ENCODE measurements at places on chromosomes 7 and 10.

DNA sequence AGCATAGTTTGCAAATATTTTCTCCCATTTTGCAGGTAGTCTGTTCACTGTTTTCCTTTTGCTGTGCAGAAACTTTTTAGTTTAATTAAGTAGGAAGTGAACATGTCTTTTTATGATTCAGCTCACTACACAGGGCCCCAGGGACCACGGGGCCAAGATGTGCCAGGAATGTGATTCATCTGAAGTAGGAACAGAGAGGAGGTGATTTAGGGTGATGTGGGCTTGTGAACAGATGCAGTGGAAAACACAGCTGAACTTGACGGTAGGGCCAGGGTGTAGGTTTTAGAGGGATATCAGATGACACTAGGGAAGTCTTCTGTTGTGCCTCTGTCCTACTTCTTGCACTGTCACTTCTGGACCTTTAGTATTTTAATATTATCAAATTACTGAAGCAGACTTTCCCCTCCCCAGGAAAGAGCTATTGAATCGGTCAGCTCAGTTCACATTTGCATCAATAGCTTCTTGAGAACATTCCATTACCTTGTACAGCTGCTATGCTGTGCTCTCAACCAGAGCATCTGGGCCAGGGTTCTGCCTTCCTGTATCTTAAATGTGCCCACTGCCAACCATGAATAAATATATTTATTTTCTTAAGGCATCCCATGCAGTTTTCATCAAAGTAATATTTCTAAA, 96.9 kb downstream of the OSBPL3 start:
- DNase-seq: no peak

DNA sequence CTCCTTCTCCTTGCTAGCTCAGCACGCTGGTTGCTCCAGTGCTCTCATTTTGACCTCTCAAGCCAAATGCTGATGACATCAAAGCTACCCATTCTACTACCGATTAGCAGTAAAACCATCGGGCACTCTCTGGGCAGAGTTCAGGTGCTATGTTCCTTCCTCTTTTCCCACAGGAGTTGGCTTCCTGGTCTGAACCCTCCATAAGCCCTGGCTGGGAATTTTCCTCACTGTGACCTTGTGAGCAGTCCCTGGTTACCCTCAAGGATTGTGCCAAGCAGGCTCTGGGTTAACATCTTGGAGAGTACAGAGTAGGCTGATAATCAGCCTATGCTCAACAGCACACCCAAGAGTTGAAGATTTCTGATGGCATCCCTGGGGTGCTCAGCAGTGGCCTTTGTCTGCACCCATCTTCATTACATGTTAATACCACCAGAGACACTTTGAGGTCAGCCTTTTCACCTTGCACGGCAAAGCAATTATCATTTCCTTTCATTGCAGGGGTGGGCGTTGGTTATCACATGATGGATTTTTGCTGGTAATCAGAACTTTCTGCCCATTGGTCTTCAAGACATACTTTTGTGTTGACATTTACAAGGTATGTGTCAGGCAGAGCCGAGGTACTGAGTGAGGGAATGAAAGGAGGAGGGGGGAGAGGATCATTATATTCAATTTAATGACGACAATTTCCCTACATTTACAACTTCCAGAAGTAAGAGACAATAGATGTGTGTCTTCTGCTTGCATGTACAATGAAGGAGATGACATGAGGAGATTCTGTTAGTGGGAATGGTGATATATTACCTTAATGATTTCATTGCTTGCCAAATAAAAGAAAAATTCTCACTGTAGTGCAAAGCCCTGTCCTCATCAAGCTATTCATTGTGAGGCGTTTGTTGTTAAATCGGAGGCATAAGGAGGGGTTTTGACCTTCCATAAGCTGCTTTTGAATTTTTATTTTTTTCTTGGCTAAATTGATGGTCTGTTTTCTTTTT, 452.0 kb downstream of the LRMDA start:
- no peak for DNase-seq

DNA sequence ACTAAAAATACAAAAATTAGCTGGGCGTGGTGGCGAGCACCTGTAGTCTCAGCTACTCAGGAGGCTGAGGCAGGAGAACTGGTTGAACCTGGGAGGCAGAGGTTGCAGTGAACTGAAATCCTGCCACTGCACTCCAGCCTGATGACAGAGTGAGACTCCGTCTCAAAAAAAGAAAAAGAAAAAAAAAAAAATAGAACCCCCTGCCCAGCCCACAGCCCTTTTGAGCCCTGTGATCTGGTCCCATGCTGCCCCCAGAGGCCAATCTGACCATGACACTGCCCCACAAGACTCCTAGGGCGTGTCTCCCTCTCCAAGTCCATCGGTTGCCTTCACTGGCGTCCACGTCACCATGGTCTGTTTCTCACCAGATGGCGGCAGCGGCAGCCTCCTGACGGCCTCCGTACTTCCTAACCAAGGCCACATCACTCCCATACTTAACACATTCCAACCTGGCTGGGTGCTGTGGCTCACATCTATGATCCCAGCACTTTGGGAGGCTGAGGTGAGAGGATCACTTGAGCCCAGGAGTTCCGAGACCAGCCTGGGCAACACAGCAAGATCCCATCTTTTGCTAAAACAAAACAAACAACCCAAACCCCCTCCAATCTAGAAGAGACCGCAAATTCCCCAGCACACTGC, 18.0 kb downstream of the STX1A start:
- DNase-seq: no peak

DNA sequence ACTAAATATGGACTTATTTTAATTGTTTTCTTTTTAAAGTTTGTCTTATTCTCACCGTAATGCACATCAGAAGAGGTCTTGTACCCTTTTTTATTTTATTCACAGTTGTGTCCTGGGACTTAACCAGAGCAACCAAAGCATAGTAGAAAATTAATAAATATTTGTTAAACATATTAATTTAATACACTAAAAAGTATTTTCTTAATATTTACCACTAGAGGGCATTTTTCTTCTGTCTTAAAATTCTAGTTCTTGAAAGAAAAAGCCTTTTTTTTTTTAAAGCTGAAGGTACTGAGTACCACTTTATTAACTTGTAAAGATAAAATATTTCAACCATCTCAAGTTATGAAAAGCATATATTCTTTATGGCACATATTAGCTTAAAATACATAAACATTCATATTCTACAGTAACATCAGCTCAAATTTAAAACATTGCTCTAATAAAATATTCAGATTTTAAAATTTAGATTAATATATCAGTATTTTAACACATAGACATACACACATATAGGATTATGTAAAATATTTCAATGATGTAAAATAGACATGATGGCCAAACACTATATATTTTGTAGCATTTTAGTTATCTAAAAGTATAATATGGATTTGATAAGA, 260.4 kb downstream of the SEMA3A start:
- DNase-seq: no peak

DNA sequence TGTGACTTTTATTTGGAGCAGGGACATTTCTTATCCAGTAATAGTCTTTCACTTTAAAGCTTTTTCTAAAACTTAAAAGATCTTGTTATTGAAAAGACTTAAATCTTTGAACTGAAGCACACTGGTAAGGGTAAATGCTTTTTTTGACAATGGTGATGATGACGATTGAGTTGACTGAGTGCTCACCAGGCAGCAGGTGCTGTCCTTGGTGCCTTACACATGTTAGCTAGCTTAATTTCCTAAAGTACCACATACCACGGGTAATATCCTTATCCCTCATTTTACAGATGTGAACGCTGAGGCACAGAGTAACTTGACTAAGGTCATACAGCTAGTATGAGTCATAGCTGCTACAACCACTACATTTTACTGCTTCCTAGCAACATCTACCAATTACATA, 200.0 kb downstream of the XPNPEP1 start:
- DNase-seq: no peak

- no peak for DNase-seq
These were observed 6.3 kb upstream of the EMX2 start for GRCh38 chr10:117536072-117536865.

DNA sequence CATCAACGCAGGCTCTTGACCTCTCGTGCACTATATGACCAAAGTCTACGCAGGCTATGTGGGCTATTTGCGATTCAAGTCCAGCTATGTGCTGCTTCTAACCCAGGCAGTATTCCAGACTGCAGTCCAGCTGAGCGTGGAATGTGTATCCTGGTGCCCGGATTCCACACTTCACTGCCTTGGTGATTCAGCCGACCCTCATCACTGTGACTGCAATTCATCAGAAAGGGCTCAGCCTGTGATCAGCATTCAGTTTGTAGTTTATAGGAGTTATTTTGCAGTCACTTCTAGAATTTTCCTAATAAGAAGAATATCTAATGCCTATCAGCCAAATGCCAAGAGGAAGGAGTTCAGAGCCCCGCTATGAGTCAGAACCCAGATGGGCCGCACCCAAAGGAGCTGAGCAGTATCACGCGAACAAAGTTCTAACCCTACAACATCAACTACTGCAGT, 119.8 kb upstream of the LANCL2 start:
- no peak for DNase-seq

- no peak for DNase-seq
These were observed 34.2 kb downstream of the IL2RA start for GRCh38 chr10:6027929-6028328.

DNA sequence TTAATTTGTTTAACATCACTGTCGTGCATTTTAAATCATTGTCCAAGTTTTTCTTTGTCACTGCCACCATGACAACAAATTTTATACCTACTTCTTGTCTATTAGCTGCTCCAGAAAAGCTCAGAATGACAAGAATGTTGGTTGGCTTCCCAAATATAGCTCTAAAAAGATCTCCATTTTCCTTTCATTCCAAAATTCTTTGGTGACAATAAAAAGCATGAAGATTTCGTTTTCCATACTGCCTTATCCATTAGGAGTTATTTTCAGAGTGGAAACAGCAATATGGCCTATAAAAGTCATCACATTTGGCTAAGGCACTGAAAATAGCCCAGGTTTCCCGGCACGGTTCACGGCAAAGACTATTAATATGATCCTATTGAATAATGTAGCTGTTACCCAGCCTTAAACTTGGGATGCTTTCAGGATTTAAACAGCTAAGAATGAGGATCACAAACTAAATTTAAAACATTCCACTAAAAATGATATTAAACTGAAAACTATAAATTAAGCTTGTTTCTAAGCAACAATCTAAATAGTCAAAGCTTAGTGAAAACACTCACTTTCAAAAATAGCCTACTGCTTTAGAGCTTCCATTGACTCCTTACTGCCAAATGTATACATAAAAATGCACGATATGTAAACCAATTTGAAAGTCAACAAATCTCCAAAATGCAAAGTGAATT, 2.7 kb downstream of the CTTNBP2 start:
- DNase-seq: no peak

- no peak for DNase-seq
These were observed 180.7 kb upstream of the KLF14 start for GRCh38 chr7:130914554-130915294.

- no peak for DNase-seq
These were observed 10.1 kb downstream of the OTUD1 start for GRCh38 chr10:23448802-23449570.

- no peak for DNase-seq
These were observed 3.9 kb downstream of the PIK3AP1 start for GRCh38 chr10:96716390-96716789.

DNA sequence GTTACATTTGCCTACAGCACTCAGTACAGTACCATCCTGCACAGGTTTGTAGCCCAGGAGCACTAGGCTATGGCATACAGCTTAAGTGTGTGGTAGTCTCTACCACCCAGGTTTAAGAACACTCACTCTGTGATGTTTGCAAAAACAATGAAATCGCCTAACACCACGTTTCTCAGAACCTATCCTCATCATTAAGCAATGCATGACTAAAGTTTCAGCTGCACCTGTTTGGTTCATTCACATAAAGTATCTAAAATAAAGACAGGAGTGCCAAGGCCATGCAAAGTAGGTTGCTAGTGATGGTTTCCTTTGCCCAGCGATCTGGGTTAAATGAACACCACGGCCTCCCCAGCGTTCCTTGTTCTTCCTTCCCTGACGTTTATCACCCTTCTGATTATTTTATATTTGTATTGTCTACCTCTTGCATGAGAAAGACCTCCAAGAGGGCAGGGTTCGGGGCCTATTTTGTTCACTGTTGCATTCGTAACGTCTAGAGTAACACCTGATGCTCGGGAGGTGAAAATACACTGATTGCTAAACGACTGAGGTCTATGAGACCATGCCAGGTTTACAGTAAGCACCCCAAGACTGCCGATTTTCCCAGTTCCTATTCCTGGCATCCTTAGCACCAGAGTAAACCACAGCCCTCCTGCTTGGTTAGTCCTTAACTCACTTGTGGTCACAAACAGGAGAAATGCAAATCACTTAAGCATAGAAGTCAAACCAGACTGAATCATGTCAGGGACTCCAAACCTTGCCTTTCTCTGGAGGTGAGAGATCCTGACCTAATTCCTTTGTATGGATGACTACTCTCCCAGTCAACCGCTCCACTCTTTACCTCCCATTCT, 204.1 kb upstream of the NFE2L3 start:
- no peak for DNase-seq

DNA sequence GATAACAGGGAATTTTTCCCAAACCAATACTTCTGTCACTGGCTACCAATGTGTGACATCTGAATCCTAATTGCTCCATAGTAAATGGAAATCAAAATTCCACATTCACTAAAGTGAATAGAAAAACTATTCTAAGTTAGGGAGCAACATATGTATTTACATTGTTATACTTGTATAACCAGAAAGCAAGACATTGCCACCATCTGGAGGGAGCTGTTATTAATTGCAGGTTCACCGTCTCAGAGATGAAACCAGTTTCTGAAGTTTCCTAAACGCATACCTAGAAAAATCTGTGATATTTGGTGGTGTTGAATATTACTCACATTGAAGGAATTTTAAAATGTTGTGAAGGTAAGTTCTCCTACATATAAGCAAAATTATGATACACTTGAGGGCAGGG, 390.1 kb downstream of the NXPH1 start:
- no peak for DNase-seq

- DNase-seq: no peak
These were observed 37.6 kb downstream of the WBP1L start for GRCh38 chr10:102781090-102781920.

GRCh38 chr7:47405286-47405904, 176.5 kb downstream of the TNS3 start:
- no peak for DNase-seq

DNA sequence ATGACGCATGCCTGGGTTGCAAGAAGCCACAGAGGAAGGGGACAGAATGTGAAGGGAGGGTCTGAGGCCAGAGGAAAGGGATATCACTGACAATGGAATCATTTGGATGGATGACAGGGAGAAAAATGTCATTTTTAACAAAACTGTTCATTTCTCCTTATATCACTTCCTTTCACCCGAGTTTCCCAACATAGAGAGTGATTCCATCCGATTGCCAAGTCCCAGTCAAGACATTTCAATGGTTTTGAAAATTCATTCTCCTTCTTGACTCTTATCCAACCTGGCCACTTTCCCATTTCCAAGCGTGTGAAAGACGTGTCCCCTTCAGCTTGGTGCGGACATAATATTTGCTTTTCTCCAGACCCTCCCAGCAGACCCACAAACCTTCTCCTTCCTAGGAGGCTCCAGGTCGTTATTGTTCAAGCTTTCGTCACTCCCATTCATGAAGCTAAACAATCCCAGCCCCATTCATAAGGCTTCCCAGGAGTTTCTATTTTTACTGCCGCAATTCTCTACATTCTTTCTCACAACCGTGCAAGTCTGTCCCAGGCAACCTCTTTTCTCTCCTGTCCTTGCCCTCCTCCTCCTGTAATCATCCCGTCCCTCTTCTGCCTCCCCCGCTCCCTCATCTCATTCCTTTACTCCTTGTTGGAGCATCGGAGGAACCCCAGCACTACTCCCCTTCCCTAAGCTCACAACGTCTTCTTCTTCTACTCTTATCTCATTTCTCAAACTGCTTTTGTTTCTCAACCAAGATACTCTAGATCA, 301.3 kb upstream of the KLF6 start:
- DNase-seq: no peak

- no peak for DNase-seq
These were observed 115.9 kb upstream of the IFRD1 start for GRCh38 chr7:112334366-112334765.
